ENCODE measurements at places on chromosomes 12 and 14.

- H3K4me1 ChIP-seq = peaks cover 3% of the 10 kb centered on the region
- no peak overlapping the region for H3K4me3 ChIP-seq
- H3K27ac ChIP-seq = no peak overlapping the region
These were observed 338.0 kb downstream of the RGS6 start for GRCh38 chr14:72270147-72270727.

DNA sequence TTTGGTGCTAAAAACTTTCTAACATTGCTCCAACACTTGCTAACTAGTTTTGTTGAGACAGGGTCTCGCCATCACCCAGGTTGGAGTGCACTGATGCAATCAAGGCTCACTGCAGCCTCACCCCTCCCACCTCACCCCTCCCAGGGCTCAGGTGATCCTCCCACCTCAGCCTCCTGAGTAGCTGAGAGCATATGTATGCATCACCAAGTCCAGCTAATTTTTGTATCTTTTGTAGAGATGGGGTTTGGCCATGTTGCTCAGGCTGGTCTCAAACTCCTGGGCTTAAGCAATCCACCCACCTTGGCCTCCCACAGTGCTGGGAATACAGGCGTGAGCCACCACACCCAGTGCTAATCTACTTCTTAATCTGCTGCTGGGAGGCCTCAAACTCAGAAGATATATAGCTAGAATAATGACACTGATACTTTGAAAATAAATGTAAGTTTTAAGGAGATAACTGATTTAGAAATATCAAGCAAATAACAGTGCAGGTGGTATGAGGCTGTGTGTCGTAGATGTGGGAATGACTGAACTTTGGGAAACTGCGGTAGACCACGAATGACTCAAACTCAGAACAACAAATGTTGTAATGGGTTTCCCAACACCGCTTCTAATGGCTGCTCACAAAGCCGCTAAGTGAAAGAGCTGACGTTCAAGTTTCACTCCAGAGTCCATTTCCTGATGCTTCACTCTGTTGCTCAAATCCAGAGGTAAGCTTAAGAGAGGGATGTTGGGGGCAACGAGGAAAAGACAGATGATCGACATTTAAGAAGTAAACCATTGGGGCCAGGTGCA is 10.0 kb downstream of the TMCC3 start:
- H3K4me3 ChIP-seq = no peak overlapping the region
- H3K27ac ChIP-seq = no peak overlapping the region
- H3K36me3 ChIP-seq = peaks cover 5% of the 10 kb centered on the region
- peaks cover 6% of the 10 kb centered on the region for H3K4me1 ChIP-seq
- no peak for DNase-seq

GRCh38 chr14:64734990-64735389 is 30.8 kb downstream of the PLEKHG3 start:
- peaks cover 19% of the 10 kb centered on the region for H3K36me3 ChIP-seq
- H3K27ac ChIP-seq = no peak overlapping the region
- no peak overlapping the region for H3K4me3 ChIP-seq

DNA sequence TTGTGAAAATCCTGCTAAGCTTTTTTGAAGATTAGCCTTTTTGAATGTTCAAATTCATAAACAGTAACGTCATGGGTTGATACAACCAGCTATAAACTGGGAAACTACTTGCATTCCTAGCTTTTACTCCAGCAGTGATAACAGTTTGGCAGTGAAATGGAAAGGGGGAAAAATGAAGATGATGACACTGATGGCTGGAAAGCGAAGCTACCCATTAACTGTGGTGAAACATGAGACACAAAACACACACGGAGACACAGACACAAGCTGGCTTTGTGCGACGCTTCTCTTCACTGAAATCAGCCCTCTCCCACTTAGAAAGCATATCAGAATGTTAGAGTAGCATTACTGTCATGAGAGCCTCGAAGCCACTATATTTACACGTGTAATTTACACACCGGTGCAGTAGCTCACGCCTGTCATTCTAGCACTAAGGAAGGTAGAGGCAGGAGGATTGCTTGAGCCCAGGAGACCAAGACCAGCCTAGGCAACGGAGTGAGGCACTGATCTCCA is 15.7 kb downstream of the VPS37B start:
- no peak overlapping the region for H3K27ac ChIP-seq
- peaks cover 9% of the 10 kb centered on the region for H3K4me1 ChIP-seq
- H3K36me3 ChIP-seq = peaks cover 2% of the 10 kb centered on the region
- DNase-seq = no peak
- H3K4me3 ChIP-seq = no peak overlapping the region
- no peaks in the 10 kb centered on the region for H3K27me3 ChIP-seq

- DNase-seq = no peak
- no peak overlapping the region for H3K4me3 ChIP-seq
- peaks cover 6% of the 10 kb centered on the region for H3K4me1 ChIP-seq
- H3K27ac ChIP-seq = no peak overlapping the region
These were observed 38.3 kb downstream of the SRGAP1 start for GRCh38 chr12:63882844-63883243.

- peaks cover 3% of the 10 kb centered on the region for H3K4me1 ChIP-seq
- H3K27me3 ChIP-seq = no peaks in the 10 kb centered on the region
- DNase-seq = no peak
- no peak overlapping the region for H3K4me3 ChIP-seq
- peaks cover 10% of the 10 kb centered on the region for H3K36me3 ChIP-seq
These were observed 287.6 kb downstream of the CEP128 start for GRCh38 chr14:80653956-80654355.

GRCh38 chr12:11581179-11581755 is 68.2 kb upstream of the ETV6 start:
- no peaks in the 10 kb centered on the region for H3K4me1 ChIP-seq
- peak; percentile 50 for DNase-seq
- no peak overlapping the region for H3K4me3 ChIP-seq
- no peak overlapping the region for H3K27ac ChIP-seq

- H3K4me3 ChIP-seq = no peak overlapping the region
- H3K36me3 ChIP-seq = peaks cover 16% of the 10 kb centered on the region
- no peaks in the 10 kb centered on the region for H3K4me1 ChIP-seq
- H3K27me3 ChIP-seq = no peaks in the 10 kb centered on the region
- peak; percentile 1 for DNase-seq
These were observed 117.4 kb upstream of the RTL1 start for GRCh38 chr14:101020834-101021370.

GRCh38 chr12:13026286-13026685 is 17.9 kb upstream of the FAM234B start:
- no peaks in the 10 kb centered on the region for H3K4me1 ChIP-seq
- DNase-seq = no peak
- H3K27me3 ChIP-seq = peaks cover 10% of the 10 kb centered on the region
- H3K36me3 ChIP-seq = no peaks in the 10 kb centered on the region
- no peak overlapping the region for H3K4me3 ChIP-seq

DNA sequence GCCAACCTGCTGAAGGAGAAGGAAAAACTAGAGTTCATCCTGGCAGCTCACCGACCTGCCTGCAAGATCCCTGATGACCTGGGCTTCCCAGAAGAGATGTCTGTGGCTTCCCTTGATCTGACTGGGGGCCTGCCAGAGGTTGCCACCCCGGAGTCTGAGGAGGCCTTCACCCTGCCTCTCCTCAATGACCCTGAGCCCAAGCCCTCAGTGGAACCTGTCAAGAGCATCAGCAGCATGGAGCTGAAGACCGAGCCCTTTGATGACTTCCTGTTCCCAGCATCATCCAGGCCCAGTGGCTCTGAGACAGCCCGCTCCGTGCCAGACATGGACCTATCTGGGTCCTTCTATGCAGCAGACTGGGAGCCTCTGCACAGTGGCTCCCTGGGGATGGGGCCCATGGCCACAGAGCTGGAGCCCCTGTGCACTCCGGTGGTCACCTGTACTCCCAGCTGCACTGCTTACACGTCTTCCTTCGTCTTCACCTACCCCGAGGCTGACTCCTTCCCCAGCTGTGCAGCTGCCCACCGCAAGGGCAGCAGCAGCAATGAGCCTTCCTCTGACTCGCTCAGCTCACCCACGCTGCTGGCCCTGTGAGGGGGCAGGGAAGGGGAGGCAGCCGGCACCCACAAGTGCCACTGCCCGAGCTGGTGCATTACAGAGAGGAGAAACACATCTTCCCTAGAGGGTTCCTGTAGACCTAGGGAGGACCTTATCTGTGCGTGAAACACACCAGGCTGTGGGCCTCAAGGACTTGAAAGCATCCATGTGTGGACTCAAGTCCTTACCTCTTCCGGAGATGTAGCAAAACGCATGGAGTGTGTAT is 2.4 kb downstream of the FOS start:
- peak overlapping the region; percentile 6 for H3K27ac ChIP-seq
- peaks cover 24% of the 10 kb centered on the region for H3K27me3 ChIP-seq
- H3K4me1 ChIP-seq = peaks cover 40% of the 10 kb centered on the region
- H3K4me3 ChIP-seq = peak overlapping the region; percentile 92

GRCh38 chr14:43413084-43413483 is 1094.0 kb downstream of the FSCB start:
- peaks cover 4% of the 10 kb centered on the region for H3K4me1 ChIP-seq
- no peak overlapping the region for H3K4me3 ChIP-seq
- H3K27ac ChIP-seq = no peak overlapping the region

GRCh38 chr12:55706568-55707218 is 1.0 kb downstream of the ITGA7 start:
- H3K4me3 ChIP-seq = peak overlapping the region; percentile 73
- peaks cover 14% of the 10 kb centered on the region for H3K4me1 ChIP-seq
- H3K36me3 ChIP-seq = no peaks in the 10 kb centered on the region
- no peak for DNase-seq
- H3K27ac ChIP-seq = no peak overlapping the region
- peaks cover 87% of the 10 kb centered on the region for H3K27me3 ChIP-seq

DNA sequence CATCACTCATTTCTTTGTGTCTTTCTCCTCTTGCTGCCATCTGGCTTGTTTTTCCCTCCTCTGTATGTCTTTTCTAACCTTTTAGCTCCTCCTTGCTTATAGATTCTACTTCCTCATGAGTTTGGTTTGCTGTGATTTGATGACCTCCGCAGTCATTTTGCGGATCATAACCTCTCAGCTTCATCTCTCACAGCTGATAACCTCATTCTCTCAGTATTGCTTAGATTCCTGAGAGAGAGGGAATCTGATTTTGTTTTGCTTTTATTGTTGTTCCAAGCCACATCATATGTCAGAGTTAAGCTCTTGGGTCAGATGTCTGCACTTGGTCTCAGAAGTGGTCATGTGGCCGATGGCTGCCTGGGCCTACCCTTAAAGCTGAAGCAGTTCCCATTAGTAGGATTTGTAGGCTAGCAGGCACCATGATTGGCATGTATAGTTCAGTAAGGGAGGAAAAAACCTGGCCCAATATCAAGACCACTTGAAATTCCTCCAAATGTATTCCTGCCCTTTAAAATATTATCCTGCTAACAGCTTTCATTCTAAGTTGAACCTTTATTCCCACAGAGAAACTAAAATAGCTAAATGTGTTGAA is 13.5 kb downstream of the ZNF664 start:
- H3K4me1 ChIP-seq = peaks cover 54% of the 10 kb centered on the region
- no peak for DNase-seq
- no peak overlapping the region for H3K4me3 ChIP-seq
- no peaks in the 10 kb centered on the region for H3K27me3 ChIP-seq

GRCh38 chr12:45743247-45743646 is 13.7 kb downstream of the ARID2 start:
- no peak overlapping the region for H3K27ac ChIP-seq
- DNase-seq = no peak
- H3K4me1 ChIP-seq = peaks cover 2% of the 10 kb centered on the region

DNA sequence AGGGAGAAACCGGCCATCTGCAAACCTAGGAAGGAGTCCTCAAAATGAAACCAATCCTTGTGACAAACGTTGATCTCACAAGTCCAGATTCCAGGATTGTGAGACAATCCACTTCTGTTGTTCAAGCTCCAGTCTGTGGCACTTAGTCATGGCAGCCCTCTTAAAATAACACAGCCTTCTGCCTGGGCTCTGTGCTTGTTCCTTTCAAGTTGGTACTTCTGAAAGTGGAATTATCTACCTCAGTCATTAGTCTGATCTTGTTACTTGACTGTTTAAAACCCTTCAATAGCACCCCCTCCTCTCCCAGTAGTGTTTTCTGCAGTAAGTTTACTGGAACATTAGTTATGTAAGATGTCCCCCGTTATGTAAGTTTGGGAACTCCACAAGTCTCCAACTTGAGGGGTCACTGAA is 111.0 kb upstream of the HIF1A start:
- H3K27ac ChIP-seq = no peak overlapping the region
- H3K4me3 ChIP-seq = no peak overlapping the region
- H3K4me1 ChIP-seq = peaks cover 24% of the 10 kb centered on the region
- no peaks in the 10 kb centered on the region for H3K36me3 ChIP-seq

GRCh38 chr14:53900499-53900898 is 56.1 kb downstream of the BMP4 start:
- H3K4me1 ChIP-seq = no peaks in the 10 kb centered on the region
- no peaks in the 10 kb centered on the region for H3K27me3 ChIP-seq
- no peak overlapping the region for H3K4me3 ChIP-seq

DNA sequence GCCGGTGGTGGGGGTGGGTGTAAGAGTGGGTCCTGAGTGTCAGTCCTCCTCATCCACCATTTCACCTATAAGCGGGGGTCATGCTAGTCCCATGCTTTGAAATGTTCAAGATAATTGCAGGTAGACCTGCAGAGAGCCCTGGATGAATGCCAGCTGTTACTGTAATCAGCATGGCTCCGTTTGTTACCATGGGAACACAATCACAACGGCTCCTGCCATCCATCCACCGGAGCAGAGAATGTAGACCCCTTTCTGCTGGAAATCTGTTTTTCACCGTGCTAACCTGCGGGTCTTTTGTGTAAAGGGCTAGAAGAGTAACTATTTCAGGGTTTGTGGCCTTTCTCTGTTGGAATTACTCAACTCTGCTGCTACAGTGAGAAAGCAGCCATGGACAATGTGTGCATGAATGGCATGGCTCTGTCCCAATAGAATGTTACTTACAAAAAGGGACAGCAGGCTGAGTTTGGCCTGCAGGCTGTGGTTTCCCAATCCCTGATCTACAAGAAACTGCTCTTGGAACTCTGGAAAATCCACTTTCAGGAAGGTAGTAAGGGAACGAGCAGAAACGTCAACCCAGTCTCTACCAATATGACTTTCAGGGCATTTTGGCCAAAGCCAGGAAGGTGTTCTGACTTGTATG is 36.1 kb downstream of the KCTD10 start:
- H3K27ac ChIP-seq = no peak overlapping the region
- no peak overlapping the region for H3K4me3 ChIP-seq
- DNase-seq = no peak
- H3K4me1 ChIP-seq = no peaks in the 10 kb centered on the region
- H3K27me3 ChIP-seq = no peaks in the 10 kb centered on the region

Data from progenitor cell of endocrine pancreas (in vitro differentiated cells).